ENCODE measurements at places on chromosomes 7 and 10.

DNA sequence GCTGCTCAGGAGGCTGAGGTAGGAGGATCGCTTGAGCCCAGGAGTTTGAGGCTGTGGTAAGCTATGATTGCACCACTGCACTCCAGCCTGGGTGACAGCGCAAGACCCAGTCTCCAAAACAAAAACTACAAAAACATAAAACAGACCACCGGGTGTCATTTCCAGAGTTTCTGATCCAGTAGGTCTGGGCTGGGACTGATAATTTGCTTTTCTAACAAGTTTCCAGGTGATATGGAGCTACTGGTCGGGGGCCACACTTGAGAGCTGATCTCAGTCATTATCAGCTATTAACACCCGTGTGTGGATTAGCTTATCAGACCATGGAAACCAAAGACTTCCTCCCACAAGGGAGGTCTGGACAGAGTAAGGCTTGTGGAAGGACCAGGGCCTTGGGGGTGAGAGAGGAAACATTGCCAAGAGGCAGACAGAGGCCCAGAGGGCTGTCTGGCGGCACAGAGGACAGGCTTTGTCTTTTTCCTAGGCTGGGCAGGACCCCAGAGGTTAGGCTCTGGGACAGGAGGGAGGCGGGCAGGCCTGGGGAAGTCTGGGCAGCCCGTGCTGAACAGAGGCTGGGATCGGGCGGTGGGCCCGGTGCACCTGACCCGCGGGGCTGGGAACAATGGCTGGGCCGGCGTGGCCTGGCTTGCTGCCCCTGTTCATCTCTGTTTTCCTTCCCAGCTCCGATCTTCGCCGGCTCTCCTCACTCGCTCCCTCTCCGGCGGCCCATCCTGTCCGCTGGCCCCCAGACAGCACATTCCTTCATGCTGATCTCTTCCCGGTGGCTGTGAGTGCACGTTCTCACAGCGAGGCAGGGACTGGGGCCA lies 25.2 kb downstream of the TMEM270 start:
- no peak for DNase-seq

- no peak for DNase-seq
Measured at GRCh38 chr10:16716051-16716450, 101.2 kb downstream of the RSU1 start.

DNA sequence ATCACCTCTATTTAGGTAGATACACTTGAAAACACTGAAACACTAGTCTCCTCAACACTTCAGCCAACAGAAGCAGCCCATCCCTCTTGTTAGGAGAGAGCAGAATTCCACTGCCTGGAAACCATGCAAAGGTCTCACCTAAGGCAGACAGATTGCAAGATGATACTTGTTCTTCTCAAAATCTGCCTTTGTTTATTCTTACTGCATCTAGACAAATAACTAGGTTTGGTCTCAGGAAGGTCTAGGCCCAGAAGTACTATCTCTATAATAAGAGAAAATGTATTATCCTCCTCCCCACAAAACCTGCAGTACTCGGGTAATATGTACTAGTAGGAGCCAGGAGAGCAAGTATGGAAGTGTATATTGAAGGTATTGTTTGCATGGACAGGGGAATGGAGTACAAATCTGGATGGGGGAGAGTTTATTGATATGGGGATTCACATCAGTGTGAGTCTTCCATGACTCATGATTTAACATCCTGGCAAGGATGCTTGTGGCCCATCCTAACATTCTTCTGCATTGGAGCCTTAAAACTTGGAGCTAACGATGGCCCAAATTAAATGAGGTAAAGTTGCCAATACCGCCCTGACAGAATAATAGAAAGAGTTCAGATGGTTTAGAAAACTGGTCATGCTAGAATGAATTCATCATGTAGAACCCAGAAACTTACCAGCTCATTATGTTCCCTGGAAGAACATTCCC lies 109.2 kb downstream of the EPC1 start:
- DNase-seq = no peak

DNA sequence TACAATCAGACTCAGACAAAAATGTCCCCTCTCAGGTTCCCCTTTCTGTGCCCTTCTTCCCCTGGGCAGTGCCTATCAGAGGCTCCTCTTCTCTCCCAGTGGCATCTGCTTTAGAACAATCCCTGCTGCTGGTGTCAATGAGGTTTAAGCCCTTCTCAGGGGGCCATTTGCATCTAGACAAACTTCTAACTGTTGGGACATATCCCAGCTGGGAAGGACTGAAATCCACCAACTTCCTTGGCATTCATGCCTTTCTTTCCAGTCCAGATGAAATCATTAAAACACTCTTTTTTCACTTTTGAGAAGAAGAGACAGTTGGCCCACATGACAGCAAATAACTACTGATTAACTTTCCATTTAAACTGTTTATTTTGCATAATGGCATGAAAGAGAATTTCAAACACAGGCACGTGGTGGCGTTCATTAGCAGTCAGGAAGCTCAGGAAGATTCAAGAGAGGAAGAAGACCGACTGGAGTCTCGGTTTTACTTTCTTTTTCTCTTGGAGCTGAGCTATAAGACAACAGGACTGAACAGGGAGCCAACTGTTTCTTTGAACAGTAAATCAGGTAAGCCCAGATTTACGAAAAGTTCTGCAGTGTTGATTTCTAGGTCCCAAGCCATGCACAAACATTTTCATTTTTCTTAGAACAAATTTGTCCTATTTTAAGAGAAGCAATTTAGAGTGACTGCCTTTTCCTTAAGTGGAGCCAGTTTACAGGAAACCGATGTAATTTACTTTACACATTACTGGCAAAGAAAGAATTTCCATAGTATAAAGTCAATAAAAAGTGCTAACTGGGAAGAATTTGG lies at the start of gene GIMAP2:
Gene GIMAP2 (plus strand): TSS at position 488 of the 811 bp plus-strand sequence. CDS start 1,354 bp downstream, outside the sequence.
- no peak for DNase-seq

GRCh38 chr7:96800824-96801223 lies 91.2 kb upstream of the SEM1 start:
- DNase-seq = no peak

DNA sequence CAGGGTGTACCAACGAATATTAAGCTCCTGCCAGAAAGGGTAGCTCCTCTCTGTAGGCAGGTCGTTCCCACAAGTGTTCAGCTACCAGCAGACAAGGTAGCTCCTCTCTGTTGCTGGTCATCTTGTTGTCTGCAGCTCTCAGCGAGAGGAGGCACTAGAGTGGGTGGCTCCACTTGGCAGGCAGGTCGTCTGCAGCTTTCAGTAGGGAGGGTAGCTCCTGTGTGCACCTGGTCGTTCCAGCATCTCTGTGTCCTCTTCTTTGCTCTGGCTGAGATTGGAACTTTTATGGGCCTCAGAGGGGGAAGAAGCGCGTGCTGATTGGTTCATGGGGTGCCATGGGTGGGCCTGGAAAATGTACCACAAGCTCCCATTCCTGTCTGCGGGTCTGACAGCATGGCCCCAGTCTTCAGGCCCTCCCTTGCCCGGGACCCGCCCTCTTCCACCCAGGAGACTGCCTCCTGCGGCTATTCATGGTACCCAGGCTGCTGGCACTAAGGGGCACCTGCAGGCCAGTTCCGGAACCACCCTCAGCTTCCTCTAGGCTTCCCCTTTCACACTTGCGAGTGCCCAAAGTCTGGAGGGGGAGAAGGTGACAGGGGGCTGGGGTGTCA lies 63.9 kb upstream of the CACNA2D1 start:
- DNase-seq = no peak

- no peak for DNase-seq
Measured at GRCh38 chr10:90788968-90789367, 68.9 kb downstream of the HTR7 start.

DNA sequence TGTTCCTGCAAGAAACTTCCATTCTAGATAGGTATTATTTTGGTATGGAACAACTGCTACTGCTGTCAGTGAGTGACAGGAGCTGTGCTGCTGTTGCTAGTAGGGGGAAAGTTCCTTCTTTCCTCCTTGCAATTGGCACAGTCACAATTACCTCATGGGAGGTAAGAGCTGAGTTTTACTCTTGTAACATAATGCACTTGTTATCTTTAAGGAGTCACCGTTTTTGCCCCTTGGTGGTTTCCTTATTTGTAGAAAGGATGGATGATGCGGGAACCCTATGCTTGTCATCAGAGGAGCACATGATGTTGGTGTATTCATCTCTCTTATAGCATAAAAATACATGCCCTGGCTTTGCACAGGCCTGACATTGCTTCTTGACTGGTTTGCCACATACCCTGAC lies 234.7 kb upstream of the NPY start:
- DNase-seq = no peak

DNA sequence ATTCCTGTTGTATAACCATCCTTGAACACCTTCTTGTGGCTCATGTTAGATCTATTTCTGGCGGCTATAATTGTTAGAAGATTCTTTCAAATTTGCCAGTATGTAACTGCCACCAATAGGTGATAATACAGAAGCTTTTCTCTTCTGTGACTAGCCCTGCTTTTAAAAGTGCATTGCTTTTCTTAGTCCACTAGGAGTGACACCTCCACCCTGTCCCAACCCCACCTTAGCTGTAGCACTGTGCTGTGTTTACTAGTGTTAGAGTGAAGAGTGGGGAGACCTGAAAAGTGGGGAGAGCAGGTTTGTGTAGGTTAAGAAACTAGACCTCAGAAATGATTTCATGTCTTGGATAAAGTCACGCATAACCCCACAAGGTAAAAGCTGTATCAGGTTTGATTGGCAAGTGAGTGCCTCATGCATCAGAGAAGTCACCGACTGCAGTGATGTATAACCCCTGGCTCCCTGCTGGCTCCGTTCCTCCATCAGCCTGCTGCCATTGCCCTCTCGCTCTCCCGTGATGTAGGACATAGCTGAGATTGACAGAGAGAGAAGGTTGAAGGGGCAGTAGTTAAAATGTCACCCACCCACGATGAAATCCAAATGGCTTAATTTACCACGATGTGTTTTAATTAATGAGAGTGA lies 12.5 kb downstream of the NPVF start:
- DNase-seq = no peak

DNA sequence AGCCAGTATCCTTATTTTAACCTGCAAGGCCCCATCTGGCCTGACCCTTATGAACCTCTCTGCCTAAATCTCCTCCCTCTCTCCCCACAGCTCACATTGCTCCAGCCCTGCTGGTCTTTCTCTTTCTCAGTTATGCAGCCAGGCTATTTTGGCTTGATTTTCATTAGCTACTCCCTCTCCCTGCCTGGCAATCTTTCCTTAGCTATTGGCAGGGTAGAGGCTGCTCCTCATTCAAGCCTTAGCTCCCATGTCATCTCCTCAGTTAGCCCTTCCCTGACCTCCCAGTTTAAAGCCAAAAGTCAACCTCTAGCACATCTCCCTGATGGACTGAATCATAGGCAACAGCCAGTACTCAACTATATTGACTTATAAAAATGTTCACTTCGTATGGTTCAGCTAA lies 214.4 kb upstream of the CELF2 start:
- no peak for DNase-seq

- no peak for DNase-seq
Measured at GRCh38 chr10:50554995-50555568, 68.7 kb downstream of the SGMS1 start.

Data from NCI-H524 (cell line).